Epithelial cell of esophagus (primary cell): ENCODE measurements at places on chromosomes 2 and 18.

DNA sequence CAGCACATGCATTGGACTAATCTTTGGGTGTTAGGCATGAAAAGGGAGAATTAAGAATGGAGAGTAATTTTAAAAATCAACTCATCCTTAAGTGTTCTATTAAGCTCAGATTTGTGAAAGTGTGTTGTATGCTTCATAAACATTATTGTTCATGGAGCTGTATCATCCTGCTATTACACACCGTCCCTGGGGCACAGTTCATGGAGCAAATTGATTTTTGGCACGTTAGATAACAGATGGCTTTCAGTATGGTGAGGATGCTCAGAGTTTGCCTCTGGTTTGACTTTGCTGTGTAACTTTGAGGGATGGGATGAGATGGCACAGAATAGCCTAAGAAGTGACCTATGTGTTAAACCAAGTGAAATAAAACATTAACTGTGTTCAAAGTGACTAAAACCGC, 97.1 kb downstream of the MGAT5 start:
- DNase-seq: no peak

DNA sequence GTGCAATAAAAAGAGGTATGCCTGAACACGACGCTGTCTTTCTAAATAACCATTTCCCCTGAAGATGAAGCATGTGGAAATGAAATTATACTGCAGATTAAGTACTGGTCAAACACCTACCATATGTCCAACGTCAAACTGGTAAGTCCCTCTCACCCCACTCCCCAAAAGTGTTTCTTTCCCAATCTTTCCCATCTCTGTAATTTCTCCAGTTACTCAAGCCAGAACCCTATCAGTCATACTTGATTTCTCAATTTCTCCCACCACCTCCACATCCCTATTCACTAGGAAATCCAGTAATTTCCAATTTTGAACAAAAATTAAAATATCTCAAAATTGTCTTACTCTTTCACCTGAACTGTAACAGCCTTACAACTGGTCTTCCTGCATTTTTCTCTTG, 29.2 kb downstream of the HDHD2 start:
- DNase-seq: no peak

DNA sequence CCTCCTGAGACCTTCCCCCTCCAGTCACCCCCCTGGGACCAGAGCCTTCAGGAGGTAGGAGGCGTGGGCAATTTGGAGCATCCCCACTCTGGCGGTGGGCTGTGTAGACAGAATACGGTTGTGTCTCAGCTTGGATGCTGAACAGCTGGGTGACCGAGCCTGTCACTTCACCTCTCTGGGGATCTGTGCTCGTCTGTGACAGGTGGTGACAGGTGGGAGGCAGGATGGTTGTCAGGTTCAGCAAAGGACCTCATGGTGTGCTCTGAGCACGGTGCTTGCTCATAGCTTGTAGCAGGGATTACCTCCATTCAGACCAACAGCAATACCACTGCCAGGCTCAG, 186.5 kb upstream of the HS6ST1 start:
- no peak for DNase-seq

DNA sequence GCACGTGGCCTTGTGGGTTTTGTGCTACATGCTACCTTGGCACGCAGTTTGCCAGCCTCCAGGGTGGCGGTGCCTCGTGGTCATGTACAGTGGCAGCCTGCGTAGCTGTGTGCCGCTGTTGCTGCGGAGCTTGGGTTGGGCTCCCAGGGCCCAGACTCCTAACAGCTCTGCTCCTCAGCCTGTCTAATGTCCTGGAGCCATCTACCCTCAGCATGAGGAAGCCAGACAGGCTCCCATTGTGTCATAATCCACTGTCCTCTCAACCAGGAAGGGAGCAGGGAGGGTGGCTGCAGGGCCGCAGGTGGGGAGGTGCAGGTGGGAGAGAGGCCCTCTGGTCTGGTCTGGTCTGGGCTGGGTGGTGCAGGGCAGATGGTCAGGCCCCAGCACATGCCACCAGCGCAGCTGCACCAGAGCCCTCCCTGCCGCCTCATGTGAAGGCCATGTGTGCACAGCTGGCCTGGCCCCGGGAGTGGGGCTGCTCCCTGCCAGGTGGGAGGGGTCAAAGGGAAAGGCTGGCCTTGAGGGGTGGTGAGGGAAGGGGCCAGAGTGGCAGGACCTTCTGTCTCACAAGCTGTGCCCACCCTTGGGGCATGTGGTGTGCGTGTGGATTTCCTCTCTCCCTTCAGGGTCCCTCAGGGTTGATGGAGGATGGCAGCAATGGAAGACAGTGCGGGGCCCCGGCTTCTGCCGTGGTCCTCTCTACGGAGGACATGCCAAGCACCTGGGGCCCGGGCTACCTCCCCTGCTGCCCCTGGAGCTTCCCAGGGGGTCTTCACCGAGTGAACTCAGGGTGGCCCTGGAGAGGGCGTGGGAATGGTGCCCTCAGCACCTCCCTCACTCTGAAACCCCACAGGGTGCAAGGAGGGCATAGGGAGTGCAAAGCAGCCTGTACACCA, 4.8 kb downstream of the ATOH8 start:
- no peak for DNase-seq

DNA sequence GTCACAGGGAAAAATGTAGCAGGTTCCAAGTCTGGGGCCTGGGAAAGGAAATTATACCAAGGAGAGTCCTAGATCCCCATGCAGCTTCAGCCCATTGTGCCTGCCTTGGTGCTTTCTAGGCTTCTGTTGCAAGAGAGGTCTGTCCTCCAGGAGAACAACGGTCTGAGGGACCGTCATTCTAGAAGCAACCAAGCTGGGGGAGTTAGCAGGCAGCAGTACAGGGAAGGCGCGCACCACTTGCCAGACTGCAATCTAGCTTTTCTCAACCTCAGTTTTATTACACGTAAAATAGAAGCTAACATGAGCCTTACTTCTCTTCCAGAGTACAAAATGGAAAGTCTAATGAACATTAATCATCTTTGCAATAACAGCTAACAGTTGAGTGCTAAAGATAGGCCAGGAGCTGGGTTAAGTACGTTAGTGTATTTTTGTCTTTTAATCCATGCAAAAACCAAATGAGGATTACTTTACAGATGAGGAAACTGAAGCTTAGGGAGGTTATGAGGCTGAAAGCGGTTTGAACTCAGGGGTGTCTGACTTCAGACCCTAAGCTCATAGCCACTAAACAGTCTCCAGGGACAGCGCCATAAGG, 1.9 kb downstream of the TCF23 start:
- no peak for DNase-seq

DNA sequence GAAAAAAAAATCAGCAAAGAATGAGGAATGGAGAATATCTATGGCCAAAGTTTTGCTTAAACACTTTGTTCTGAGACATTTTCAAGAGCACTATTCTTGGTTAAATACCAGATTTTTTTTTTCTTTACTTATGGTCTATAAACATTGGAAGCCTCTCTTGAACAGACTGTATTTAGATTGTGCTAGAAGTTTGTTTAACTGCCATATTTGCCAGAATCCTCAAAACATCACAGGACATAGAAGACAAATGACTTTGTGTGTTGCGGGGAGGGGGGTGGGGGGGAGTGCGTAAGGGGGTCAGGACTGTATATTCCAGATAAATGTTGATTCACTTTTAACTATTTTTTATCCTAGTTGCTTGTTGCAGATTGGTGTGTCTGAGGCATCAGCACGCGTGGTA, 262.0 kb downstream of the MEIS1 start:
- DNase-seq: no peak

DNA sequence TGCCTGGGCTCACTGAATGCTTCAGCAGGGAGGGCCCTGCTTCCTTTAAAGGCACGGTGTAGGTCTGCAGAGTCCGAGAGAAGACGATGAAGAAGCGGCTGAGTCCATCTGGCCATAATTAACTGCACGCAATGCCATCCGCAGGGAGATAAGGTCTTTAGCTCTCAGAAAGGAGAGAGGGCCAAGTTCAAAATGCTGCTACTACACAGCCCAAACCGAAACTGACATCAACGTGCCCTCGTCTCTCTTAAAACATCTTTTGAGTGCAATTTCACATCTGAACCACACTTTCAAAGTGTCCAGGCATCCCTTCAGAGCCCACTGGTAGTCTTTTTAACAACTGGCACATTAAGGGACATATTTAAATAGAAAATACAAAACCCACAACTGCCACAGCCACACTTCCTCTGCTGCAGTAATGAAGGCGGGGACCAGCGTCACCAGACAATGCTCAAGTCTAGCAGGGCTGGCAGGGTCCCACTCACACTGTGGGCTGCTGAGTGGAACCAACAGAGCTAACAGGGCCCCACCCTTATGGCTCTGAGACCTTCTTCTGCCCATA, 35.8 kb downstream of the ST3GAL5 start:
- no peak for DNase-seq
